Right renal pelvis (tissue), 4 donors: ENCODE measurements at places on chromosomes 3 and 15.
A peak's percentile ranks its signal among the peaks of the same experiment; 100 is the strongest.

DNA sequence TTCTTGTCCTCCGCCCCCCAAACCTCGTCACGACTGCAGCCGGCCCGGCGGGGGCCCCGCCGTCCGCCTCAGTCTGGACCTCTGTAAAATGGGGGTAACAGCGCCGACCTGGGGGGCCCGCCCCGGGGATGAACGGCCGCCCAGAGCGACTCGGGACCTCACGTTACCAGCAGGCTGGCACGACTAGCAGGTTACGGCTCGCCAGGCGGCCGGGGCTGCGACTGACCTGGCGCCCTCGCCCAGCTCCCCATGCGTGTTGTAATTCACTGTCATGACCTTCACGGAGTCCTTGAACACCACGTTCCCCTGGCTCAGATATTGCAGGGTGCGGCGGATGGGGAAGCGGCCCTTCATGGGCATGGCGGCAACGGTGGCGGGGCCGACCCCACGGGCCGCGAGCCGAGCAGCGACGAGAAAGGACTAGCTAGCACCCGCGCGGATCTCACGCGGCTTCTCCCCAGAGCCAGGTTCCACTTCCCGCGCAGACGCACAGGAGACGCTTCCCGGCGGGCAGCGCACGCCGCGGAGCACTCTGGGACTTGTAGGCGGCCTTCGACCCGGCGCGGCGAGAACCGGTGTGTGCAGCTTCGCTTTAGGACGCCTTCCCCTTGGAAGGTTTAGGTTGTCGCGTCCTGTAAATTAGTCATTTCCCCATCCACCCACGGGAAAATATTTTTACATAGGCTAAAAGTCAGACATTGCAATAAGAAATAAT is at the start of gene MRPS25:
Gene MRPS25 (minus strand): TSS at position 481 of the 715 bp plus-strand sequence. CDS start 121 bp downstream, at position 360.
- DNase-seq, result peak; percentile 78

DNA sequence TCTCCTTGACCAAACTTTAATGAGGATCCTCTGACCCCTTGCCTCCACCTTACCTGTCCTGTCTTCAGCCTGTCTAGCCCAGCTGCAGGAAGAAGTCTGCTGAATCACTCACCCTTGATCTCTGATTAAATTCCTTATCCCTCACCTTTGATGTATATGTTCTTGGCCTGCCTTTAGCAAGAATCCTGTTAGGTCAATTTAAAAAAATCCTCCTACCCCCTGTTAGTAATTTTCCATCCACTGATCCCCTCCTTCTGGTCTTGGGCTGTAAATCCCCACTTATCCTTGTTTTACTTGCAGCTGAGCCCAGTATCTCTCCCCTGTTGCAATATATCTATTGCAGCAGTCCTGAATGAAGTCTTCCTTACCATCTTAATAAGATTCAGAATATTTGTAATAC is 39.0 kb downstream of the MYH15 start:
- no peak for DNase-seq

DNA sequence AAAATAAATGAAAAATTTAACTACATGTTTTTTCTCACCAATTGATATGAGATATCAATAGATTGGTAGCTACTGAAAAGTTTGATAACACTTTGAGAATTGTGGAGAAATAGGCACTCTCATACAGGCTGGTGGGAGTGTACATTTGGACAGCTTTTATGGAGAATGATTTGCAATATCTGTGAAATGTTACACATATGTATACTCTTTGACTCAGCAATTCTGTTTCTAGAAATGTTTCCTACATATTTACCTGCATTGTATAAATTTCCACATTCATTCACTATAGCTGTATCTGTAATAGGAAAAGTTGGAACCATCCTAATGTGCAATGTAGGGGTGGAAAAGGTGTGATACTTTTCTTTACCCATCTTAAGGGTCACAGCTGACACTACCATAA is 1.9 kb upstream of the KIF23 start:
- no peak for DNase-seq

DNA sequence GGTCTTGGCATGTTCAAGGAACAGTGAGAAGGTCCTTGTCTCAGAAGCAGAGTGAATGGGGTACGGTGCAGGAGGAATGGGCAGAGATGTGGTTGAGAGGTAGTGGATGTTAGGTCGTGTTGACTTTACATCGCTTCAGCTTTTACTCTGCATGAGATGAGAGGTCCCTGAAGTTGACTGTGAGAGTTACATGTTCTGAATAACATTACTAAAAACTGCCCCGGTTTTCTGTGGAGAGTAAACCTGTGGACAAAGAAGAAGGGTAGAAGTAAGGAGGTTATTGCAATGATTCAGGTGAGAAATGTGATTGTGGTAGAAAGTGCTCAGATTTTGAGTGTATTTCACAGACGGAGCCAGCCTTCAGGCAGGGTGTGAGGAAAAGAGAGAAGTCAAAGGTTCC is 105.6 kb downstream of the ARNT2 start:
- no peak for DNase-seq

- no peak for DNase-seq
Observed at GRCh38 chr3:6805236-6805635, 55.7 kb upstream of the GRM7 start.

DNA sequence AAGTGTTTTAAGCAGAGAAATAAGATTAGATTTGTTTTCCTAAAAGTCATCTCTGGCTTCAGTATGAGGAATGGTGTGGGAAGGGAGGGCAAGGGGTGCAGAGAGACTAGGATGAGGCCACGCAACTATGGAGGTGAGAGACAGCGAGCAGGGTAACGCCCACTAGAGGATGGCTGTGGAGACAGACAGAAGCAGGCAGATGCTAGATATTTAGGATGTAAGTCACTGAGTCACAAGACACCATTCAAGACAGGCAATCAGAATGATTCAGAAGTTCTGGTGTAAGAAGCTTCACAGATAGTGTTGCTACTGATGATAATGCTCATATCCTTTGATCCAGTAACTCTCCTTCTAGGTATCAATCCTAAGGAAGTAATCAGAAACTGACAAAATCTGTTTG is 19.1 kb downstream of the HSPBAP1 start:
- no peak for DNase-seq

GRCh38 chr15:73797366-73798158 is 44.4 kb upstream of the INSYN1 start:
- DNase-seq, result no peak

GRCh38 chr3:66402596-66403290 is 98.1 kb downstream of the LRIG1 start:
- DNase-seq, result no peak

DNA sequence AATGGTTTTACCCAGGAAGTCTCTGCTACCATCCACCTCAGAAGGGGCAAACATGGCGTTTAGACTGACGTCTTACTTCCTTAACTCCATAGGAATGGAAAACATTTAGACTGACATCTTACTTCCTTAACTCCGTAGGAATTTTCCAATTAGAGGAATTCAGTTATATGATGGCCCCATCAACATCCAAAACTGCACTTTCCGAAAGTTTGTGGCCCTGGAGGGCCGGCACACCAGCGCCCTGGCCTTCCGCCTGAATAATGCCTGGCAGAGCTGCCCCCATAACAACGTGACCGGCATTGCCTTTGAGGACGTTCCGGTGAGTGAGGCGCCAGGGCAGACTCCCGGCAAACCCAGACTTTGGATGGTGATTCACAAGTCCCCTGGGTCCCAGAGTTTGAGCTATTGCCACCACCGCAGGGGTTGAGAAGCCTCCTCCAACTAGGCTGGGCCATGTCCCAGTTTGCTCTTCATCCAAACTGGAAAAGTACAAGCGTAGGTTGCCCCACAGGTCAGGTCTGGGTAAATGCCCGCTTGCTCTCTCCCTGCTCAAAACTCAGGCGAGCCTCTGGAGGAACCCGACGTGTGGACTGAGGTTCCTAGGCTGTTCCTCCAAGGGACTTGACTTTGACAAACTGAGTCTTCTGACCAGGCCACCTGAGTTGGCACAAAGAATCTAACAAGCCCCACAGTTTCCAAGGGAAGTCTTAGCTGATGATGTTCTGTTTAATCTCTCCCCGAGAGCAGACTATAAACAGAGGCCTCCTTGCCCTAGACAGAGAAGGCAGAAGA is 57.7 kb downstream of the MESD start:
- DNase-seq, result no peak

DNA sequence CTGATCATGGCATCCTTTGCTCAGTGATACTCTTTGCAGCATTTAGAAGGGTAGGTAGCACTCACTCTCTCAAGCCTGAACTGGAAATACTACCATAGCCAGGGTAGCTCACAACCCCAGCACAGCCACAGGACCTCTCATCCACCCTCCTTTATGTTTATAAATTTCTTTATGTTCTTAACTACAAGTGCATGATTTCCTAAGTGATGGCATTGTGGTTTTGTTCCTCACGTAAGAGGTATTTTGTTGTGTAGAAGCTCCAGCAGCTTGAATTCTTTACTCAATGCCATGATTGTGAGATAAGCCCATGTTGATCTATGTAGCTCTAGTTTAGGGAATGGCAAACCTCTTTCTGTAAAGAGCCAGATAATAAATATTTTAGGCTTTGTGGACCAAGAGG is 7.9 kb upstream of the RTP3 start:
- no peak for DNase-seq

- no peak for DNase-seq
Observed at GRCh38 chr15:73317651-73318462, 50.9 kb downstream of the HCN4 start.

DNA sequence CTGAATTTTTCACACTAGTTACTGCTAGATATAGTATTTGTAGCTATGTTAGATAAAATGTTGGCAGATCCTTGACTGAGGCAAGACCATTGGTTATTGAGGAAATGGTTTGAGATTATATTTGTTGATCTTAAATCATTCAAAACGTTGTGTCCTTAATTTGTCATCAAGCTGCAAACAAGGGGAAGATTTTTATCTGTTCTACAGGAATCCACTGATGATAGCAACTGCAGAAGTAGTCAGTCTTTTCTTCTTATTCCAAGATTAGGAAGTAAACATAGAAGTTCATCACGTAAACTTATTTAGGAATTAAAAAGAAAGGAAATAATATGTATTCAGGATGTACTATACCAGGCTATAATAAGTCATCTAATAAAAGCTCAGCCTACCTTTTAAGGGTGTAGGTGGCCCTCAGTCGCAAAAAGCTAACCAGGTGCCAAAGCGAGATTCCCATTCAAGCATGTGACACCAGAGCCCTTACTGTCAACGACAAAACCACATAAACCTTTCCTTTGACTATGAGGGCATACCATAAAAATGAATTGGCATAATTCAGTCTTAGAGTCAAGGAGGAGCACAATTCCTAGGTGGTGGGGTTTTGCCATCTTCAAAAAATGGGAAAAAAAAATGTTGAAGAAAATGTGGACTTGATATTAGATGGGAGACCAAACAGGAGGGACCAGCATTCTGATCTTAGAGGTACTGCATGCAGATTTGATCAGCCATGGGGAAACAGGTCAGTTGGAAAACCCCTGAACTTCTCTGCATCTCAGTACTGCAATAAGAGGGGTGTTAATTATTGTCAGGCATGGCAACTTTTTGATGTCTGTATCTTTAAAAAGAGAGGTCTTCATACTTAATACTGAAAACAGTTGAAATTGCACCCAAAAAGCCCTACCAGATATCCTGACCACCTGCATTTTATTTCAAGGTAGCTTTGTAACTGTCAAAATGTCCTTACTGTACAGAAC is 212.5 kb upstream of the UBE2E1 start:
- DNase-seq, result no peak

DNA sequence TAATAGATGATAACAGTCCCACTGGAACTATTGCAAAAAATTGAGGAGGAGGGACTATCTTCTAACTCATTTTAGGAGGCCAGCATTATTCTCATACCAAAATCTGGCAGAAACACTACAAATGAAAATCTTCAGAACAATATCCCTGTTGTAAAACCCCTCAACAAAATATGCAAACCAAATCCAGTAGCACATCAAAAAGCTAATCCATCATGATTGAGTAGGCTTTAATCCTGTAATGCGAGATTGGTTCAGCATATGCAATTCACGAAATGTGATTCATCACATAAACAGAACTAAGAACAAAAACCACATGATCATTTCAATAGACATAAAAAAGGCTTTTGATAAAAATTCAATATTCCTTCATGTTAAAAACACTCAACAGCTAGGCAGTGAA is 23.9 kb upstream of the PLSCR2 start:
- no peak for DNase-seq

- DNase-seq, result no peak
Observed at GRCh38 chr15:65361708-65362459, 15.9 kb downstream of the IGDCC3 start.

GRCh38 chr3:141849056-141849815 is 27.2 kb upstream of the ATP1B3 start:
- DNase-seq, result no peak

GRCh38 chr3:146142757-146143156 is 18.2 kb downstream of the PLOD2 start:
- DNase-seq, result no peak

DNA sequence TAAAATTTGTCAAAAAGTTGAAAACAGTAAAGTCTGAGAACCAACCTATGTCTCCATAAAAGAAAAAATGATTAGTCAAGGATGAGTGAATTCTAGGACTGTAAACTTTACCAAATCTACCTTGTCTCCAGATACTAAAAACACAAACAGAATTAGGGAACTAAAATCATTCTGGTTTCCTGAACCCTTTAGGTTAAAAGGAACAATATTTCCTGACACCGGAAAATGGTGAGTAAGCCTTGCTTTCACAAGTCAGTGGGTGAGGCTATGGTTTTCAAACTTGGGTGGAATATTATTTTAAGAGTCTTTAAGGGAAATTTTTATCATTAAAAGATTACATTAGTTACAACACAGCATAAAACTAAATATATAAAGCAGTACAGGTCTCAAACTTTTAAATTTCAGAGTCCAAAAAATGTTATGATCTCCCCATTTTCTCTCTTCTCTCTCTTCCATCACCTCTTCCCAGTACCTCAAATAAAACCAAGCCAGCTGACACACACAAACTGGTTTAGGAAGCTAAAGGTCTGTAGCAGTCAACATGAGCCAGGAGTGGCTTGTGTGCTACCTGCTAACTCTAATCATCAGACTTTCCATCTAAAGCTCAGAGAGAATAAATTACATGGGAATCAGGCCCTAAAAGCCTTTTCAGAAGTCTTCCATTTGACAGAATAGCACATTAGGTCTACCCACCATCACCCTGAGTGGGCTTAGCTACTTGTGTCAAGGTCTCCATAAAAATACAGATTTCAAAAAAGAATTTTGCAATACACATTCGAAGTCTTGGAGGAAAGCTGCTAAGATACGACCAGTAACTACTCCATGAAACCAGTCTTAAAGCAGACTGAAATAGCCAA is 2.2 kb downstream of the SLC12A6 start:
- DNase-seq, result no peak

DNA sequence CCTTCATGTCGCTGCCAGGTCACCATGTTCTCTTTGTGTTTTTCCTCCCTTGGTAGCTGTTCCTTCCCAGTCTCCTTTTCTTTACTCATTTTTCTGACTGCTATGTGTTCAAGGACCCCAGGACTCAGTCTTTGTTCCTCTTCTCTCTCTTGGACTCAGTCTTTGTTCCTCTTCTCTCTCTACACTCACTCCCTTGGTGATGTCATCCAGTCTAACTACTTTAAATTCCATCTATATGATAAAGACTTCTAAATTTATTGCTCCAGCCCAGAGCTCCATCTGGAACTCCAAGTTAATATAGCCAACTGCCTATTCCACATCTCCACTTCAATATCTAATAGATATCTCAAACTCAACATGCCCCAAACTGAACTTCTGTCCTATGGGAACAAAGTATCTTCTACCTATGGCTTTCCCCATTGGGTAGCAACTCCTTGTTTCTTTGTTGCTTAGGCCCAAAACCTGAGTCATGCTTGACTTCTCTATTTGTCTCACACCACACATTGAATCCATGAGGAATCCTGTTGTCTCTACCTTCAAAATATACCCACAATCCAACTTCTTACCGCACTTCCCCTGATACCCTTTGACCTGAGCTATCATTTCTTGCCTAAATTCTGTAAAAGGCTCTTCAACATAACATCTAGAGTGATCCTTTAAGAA is 4.9 kb upstream of the DYNC1LI1 start:
- DNase-seq, result no peak

- no peak for DNase-seq
Observed at GRCh38 chr3:63414607-63415006, 136.5 kb downstream of the SYNPR start.
